ENCODE measurements at places on chromosomes 2 and 18.

GRCh38 chr18:10194592-10194991, 259.8 kb upstream of the APCDD1 start:
- no peak for DNase-seq

- no peak for DNase-seq
Measured at GRCh38 chr2:1713142-1713838, 31.0 kb downstream of the PXDN start.

DNA sequence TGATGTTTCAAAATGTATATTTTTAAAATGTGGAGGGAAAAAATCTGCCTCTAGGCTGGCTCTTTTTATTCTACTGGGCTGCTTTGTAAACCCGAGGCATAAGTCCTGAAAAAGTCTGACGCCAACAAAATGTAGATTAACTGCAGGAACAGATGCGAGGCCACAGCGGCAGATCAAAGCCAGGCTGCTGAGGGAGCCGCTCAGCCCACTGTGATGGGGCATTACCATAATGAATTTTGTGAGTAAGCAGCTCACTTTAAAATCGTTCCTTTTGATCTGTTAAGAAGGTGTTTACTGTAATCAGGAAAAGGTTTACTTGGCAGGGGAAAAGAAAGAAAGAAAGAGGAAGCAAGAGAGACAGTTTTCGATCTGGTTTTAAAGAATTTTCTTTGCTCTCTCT, 269.0 kb downstream of the ICOS start:
- no peak for DNase-seq

DNA sequence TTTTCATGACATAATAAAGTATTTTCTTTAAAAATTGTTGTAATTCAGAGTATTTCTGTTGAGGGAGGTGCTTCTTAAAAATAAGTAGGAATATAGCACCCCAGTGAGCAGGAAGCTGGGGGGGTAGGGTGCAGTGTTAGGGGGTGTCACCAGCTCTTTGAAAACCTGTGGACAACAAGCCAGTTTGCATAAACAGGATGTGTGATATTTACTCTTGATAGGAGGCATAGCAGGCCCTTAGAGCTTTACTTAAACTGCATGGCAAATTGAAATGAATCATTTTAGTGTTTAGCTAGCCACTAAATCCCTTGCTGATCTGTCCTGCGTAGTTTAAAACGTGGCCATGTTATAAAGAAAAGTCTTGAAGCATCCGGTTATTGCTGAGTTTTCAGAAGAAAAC, 8.4 kb downstream of the TGIF1 start:
- DNase-seq = no peak

DNA sequence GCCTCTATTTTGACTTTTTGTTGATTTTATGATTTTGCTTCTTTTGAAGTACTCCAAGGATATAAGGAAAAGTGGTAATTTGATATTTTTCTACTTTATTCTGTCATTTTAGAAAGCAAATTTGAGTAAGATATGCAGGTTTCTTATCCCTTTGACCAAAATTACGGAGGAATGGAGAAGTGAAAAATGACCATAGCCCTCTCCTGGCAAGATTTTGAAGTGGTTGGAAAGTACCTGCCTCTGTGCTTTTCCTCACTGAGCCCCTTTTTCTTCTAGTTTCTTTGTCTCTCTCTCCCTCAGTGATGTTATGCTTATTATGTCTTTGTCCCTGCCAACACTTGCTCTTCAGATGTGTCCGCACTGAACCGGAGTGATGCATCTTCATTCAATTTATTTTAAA, 898.1 kb downstream of the EPHA4 start:
- DNase-seq = no peak

DNA sequence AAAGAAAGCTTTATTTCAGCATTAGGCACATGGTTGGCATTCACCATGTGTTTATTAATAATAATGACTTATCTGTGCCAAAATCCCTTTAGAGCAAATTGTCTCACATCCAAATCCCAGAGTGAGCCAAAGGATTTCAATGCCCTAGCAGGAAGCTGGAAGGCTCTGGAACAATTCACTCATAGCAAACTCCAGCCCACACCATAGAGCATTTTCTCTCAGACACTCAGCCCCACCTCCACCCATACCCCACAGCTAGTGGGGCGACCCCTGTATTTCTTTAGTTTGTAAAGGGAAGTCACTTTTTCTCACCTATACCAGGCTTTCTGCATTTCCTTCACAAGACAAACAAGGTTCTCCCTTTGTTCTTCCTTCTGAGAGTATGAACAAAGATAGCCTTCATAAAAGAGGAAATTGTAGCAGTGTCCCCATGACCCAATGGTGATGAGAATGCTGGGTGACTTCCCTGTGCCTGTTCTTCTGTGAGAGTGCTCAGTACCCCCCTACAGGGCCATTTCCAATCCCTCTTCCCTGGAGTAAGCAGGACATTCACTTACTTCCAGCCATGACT, 100.1 kb upstream of the APCDD1 start:
- DNase-seq = no peak

- DNase-seq = no peak
Measured at GRCh38 chr2:142940606-142941223, 63.3 kb downstream of the KYNU start.

GRCh38 chr2:65482971-65483370, 50.6 kb upstream of the SPRED2 start:
- DNase-seq = no peak

GRCh38 chr18:64082054-64082453, 66.8 kb downstream of the LINC00305 start:
- DNase-seq = no peak

DNA sequence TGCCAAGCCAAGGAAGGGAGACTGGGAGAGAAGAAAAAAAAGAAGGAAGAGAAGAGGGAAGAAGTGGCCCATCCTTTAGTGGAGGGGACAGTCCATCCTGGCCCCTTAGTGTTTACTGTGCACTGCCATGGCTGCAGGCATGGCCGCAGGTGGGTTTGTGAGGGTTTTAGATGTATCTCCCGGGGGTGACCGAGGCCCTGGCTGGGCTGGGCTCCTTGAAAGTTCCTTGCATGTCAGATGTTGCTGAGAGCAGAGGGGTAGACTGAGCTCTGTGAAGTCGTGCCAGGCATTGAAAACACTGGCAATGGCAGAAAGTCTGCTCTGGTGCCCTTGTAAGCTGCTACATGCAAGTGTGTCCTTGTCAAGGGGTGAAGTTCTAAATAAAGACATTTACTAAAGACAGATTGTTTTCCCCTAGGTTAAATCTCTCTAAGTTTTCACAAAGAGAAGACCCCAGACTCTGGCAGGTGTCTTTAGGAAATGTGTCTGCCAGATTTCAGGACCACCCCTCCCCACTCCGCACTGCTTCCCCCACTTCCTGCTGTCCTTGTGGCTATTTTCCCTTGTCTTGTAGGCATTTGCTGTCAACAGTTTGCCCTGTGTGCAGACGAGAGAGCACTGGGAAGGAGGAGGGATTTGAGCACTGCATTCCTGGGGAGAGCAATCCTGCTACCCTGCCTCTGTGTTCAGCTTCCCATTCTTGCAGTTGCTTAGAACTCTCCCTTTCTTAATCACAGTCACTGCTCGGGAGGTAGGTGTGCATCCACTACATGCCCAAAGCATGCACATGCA, 68.4 kb downstream of the ACOXL start:
- DNase-seq = no peak

GRCh38 chr18:74631623-74632350, 34.1 kb downstream of the ZNF407 start:
- DNase-seq = no peak

- peak; percentile 10 for DNase-seq
Measured at GRCh38 chr2:119517433-119517832, 6.8 kb downstream of the SCTR start.

DNA sequence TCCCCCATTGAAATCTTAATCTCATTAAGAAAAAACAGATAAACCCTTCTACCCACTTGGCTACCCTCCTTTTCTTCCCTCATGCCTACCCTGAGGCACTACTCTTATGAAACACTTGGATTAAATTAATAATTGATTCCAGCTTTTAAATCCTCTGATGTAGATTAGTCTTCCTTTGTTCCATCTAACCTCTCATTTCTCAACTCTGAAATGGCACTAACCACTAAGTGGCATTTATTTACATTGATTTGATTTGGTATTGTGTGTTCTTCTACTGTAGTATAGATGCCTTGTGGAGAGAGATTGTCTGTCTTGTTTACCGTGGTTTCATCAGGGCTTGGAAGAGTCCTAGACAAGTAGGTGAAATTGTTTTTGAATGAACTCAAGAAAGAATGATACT, 26.7 kb downstream of the ITGA4 start:
- DNase-seq = no peak

DNA sequence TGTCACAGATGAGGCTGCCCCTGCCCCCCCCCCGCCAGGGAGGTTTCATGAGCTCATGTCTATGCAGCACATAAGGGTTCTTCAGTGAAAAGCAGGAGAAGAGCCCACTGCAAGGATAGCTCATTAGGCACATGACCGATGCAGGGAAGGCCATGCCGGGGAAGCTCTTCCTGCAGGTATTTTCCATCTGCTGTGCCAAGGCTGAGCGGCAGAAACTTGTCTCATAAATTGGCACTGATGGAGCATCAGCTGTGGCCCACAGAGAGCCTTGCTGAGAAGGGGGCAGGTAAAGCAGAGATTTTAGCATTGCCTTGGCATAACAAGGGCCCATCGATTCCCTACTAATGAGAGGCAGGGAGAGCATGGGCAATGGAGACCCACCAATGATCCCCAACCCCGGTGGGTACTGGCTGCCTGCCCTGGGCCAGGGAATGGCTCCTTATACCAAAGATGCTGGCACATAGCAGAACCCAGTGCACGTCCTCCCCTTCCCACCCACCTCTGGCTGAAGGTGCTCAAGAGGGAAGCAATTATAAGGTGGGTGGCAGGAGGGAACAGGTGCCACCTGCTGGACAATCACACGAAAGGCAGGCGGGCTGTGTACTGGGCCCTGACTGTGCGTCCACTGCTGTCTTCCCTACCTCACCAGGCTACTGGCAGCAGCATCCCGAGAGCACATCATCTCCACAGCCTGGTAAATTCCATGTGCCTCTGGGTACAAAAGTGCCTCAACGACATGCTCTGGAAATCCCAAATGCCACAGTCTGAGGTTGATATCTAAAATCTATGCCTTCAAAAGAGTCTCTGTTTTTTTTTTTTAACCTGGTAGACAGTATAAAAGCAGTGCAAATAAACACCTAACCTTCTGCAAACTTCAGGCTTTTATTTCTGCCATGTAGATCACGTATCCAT, 41.4 kb downstream of the STEAP3 start:
- peak; percentile 12 for DNase-seq

GRCh38 chr18:31430072-31430471, 17.5 kb upstream of the DSG3 start:
- no peak for DNase-seq

- no peak for DNase-seq
Measured at GRCh38 chr2:29520001-29520400, 401.4 kb downstream of the ALK start.

DNA sequence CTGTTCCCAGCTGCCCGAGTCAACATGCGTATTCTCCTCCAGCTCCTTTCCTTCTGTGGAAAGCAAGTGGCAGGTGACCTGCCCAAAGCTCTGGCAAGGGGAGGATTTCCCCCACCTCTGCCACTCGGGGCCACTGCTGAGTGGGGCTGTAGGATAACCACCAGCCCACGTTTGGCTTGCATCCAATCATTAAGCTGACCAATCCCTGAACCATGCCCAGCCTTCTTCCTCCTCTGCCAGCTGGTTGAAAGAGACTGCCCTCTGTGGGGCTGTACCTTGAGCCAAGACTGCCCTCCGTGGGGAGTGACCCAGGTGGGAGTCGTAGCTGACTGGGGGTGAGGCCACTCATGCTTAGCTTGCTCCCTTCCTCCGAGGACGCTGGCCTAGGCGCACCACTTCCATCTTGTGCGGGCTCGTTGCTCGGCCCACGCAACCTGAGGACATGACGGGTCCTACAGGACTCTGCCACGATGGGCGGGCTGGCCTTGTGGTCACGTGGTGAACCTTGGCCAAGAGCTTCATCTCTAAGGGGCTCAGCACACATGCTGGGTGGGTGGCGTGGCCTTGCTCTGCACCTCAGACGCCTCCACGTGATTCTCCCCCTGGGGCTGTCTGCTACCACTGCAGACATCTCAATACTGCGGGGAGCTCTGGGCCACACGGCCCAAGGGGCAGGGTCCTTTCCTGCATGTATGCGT, 112.1 kb downstream of the NDUFA10 start:
- DNase-seq = no peak

DNA sequence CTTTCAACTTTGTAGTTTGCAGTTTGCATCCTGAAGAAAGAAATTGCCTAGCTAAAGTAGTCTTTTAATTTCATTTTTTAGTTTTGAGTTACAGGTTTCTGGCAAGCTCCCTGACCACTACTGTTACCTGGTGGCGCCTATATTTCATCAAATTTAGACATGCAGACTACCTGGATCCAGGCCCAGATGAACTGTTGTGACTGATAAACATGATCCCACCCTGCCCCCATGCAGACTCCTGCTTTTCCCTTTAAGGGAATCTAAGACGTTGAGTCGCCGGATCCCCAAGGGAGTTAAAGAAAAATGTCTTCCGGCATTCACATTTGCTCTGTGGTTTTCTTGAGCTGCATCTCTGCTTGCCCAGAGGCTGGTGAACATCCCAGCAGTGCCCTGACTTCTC, 22.2 kb downstream of the METAP1D start:
- no peak for DNase-seq

DNA sequence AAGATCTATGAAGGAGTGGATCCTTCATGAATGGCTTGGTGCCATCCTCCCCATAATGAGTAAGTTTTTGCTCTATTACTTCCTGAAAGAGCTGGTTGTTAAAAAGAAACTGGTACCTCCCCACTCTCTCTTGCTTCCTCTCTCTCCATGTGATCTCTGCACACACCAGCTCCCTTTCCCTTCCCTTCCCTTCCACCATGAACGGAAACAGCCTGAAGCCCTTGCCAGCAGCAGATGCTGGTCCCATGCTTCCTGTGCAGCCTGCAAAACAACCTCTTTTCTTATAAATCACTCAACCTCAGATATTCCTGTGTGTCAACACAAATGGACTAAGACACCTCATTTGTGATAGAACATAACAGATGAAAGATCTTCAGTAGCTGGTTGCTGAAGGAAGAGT, 303.5 kb upstream of the ACVR2A start:
- no peak for DNase-seq

- no peak for DNase-seq
Measured at GRCh38 chr18:35180455-35180854, 60.4 kb upstream of the ZNF397 start.

All from activated naive CD4-positive, alpha-beta T cell treated with Interleukin-2 at 50 U/mL for 16 hours (primary cell).